Choroid plexus epithelial cell (primary cell): ENCODE measurements at places on chromosomes 11 and 22.
A peak's percentile ranks its signal among the peaks of the same experiment; 100 is the strongest.

DNA sequence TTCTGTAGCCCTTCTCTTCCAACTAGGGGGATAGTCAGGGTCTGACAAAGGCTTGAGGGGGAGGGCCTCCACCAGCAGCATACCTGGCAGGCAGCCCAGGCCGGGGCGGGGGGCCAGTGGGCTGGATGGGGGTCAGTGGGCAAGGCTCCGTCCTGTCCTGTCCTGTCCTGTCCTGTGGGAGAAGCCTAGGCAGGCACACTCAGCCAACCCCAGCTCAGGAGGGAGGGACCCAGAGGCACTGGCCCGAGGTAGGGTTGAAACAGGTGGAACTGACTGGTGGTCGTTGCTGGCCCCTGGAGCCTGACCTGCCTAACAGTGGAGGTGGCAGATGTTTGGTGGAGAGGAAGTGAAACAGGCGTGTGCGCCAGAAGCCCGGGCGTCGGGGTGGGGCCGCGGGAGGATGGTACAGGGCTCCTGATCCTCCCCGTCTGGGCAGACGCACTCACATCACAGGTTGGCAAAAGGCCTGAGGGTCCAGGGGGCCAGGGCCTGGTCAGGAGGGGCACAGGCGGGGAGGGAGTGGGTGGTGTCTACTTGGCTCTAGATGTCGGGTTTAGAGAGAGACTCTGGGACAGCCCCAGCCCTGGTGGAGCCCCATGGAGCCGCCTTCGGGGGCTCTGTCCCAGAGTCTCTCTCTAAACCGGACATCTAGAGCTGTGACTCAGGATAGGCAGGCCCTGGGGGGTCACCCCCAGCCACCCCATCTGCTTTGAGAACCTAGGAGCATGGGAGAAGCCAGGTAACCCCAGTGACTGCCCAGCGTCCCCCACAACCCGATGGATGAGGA lies 32.5 kb upstream of the GRAMD4 start:
- no peak for DNase-seq

- peak; percentile 80 for DNase-seq
Observed at GRCh38 chr11:69518081-69518950, 36.9 kb downstream of the LINC01488 start.

GRCh38 chr11:101342307-101342706 lies 212.7 kb upstream of the PGR start:
- DNase-seq, result no peak

DNA sequence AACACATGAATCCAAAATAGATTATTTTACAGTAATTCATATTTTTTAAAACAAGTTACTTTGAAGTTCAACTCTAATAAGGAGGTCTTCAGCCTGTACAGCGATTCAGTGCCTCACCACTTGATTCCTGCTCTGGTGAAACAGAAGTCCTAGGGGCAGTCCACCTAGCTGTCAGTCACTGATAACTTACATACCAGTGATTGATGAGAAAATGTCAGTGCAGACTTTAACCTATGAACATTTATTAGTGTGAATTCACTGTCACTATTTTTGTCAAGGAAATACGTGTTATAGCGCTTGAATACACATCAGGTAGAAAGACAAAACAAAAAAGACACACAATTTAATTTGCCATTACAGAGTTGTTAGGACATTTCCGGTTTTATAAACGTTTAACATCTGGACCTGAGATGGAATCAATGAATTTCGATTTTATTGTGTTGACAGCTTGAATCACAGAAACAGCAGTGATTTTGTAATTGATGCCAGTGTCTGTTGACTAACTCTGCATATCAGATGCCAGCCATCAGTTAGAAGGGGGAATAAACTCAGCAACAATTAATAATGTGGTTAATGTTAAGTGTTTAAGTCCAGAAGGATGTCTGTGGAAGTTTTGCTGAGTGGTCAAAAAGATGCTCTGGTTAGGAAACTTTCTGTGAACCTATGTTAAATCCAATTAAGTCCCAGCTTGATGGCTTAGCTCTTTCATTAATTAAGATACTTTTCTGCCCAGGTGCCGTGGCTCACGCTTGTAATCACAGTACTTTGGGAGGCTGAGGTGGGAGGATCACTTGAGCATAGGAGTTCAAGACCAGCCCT lies 34.5 kb downstream of the ELF5 start:
- no peak for DNase-seq

DNA sequence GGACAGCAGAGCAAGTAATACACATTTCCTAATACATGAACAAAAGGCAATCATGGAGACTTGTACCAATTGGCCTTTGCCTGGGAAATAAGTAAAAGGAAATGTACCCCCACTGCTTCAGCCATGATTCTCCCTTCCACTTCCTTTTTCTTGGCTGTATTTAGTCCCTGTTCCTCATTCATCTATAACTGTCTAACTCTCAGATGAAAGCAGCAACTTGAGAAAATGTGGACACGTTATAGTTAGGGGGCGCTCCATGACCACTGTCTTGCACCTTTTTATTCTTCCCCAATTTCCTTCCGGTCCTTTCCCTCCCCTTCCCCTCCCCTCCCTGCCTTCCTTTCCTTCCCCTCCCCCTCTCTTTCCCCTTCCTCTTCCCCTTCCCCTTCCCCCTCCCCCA lies 61.3 kb upstream of the BARX2 start:
- no peak for DNase-seq
